Transverse colon (tissue), 4 donors: ENCODE measurements at places on chromosomes 2 and 18. TPM values are rescaled to one million over a fixed set of nuclear protein-coding genes. Genes with fewer than 3 reads are reported as not detected.

TCF7L1 gene
- 2.9 TPM for total RNA-seq

- no peaks in the 10 kb centered on the region for H3K36me3 ChIP-seq
- H3K27me3 ChIP-seq = no peaks in the 10 kb centered on the region
- DNase-seq = no peak
- no peak overlapping the region for H3K27ac ChIP-seq
- H3K4me3 ChIP-seq = no peak overlapping the region
Observed at GRCh38 chr2:77796397-77796796, 274.2 kb upstream of the LRRTM4 start.

DNA sequence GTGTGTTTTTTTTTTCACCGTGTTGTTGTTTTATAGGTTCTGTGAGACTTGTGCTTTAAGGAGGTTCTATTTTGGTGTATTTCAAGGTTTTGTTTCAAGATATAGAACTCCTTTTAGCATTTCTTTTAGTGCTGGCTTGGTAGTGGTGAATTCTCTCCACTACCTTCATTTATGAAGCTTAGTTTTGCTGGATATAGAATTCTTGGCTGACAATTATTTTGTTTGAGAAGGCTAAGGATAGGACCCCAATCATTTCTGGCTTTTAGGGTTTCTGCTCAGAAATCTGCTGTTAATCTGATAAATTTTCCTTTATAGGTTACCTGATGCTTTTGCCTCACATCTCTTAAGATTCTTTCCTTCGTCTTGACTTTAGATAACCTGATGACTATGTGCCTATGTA is 66.8 kb downstream of the MSTN start:
- H3K4me1 ChIP-seq = no peaks in the 10 kb centered on the region
- no peak overlapping the region for H3K4me3 ChIP-seq
- no peak for DNase-seq
- no peaks in the 10 kb centered on the region for H3K27me3 ChIP-seq
- no peak overlapping the region for H3K27ac ChIP-seq
- no peaks in the 10 kb centered on the region for H3K36me3 ChIP-seq

TRIM43 gene
- not detected for total RNA-seq

DNA sequence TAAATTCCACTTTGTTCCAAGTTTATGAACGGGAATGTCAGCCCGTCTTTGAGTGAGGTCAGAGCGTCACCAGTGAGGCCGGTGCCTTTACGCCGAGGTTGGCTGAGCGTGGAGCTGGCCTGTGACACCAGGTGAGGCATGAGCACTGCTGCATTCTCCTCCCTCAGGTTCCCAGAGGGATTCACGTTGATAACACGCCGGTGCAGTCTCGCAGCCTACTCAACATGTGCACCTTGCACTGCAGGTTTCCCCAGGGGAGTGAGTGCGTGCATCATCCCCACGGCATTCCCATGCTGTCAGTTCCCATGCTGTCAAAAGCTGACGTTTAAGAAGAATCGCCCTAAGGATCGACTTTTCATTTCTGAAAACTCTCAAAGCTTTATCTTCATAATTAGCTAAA is 213.3 kb downstream of the LDLRAD4 start:
- no peaks in the 10 kb centered on the region for H3K27me3 ChIP-seq
- no peak for DNase-seq
- no peak overlapping the region for H3K27ac ChIP-seq
- H3K36me3 ChIP-seq = no peaks in the 10 kb centered on the region

GRCh38 chr2:83471655-83472054 is 987.4 kb downstream of the SUCLG1 start:
- H3K4me1 ChIP-seq = no peaks in the 10 kb centered on the region
- no peaks in the 10 kb centered on the region for H3K36me3 ChIP-seq
- no peak overlapping the region for H3K4me3 ChIP-seq
- no peak for DNase-seq
- H3K27me3 ChIP-seq = no peaks in the 10 kb centered on the region

ARHGAP15 gene
- total RNA-seq = 0.80 TPM
